GM23338 (cell line): ENCODE measurements at places on chromosomes 2 and 18.
A peak's percentile ranks its signal among the peaks of the same experiment; 100 is the strongest.

DNA sequence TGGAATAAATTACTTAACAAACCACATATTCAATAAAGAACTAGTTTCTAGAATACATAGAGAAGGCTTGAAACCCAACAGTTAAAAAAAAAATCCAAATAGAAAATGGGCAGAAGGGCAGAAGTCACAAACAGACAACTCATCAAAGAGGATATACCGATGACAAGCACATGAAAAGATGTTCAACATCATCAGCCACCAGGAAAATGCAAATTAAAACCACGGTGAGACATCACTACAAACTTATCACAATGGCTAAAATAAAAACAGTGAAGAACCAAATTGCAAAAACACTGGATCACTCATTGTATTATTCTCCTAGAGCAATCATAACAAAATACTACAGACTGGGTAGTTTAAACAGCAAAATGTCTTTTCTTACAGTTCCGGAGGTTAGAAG, 14.5 kb downstream of the SESTD1 start:
- DNase-seq: no peak

- DNase-seq: no peak
Observed at GRCh38 chr18:25077944-25078723, 273.8 kb downstream of the ZNF521 start.

DNA sequence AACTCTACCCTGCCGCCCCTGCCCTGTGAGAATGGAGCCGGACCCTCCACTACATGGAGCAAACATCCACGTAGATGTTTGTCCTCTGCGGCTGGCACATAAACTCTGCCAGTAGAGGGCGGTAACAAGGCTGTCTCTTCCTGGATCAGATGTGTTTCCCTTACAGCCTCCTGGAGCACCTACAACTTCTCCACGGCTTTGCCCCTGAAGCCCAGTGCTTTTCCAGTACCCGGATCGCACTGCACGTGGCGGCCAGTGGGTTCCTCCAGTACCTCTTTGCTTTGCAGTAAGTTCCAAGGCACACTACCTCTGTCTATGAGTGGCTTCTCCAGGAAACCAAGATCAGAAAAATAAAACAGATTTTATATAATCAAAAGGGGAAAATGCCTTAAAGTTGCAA, 651.3 kb downstream of the DCDC2C start:
- peak; percentile 83 for DNase-seq

GRCh38 chr2:241545523-241546473, 12.7 kb upstream of the BOK start:
- no peak for DNase-seq

DNA sequence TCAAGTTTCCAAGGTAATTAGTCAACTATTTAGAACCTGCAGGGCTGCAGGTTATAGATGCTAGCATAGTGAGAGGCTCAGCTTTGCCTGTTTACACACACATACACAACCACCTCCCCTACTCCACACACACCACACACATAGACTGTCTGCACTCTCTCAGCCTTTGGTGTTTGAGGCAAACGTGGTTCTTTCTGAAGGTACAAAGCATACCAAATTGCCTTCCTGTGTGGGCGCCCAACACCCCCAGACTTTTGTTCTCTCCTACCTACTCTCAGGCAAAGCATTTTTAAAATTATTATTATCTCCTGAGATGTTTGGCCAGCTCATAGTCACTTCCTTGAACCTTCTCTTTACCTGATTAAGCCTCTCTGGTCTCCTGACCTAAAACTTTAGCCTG, 44.9 kb downstream of the MYO3B start:
- no peak for DNase-seq

GRCh38 chr2:69026691-69027459, 13.9 kb downstream of the ANTXR1 start:
- DNase-seq: no peak

DNA sequence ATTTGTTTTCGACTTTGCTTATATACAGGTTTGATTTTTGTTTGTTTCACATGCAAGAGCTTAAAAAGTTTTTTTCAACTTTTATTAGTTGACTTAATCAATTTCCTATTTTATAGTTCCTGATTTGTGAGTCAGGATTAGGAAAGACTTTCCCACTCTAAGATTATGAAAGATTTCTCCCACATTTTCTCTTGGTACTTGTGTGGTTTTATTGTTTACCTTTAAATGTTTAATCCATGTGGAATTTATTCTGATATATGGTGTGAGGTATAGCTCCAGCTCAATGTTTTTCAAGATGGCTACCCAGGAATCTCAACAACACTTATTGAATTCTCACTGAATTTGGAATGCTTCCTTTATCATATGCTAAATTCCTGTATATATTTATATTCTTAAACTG, 117.8 kb upstream of the LGALSL start:
- no peak for DNase-seq

GRCh38 chr2:85803704-85804425, 50.1 kb downstream of the ATOH8 start:
- no peak for DNase-seq

- DNase-seq: no peak
Observed at GRCh38 chr2:102487761-102488462, 14.9 kb downstream of the SLC9A4 start.

DNA sequence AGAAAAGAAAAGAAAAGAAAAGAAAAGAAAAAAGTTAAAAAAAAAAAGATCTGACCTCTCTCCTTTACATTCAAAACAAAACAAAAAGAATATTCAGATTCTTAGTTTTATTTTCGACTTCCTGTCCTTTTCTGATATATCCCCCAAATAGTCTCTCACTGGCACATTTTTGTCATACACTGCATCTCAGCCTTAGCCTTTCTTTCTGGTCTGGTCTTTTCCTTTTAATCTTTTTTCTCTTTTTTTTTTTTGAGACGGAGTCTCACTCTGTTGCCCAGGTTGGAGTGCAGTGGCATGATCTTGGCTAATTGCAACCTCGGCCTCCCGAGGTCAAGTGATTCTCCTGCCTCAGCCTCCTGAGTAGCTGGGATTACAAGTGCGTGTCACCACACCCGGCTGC, 1.6 kb upstream of the RIOK3 start:
- no peak for DNase-seq

- DNase-seq: no peak
Observed at GRCh38 chr2:10208736-10209135, 86.2 kb downstream of the RRM2 start.

DNA sequence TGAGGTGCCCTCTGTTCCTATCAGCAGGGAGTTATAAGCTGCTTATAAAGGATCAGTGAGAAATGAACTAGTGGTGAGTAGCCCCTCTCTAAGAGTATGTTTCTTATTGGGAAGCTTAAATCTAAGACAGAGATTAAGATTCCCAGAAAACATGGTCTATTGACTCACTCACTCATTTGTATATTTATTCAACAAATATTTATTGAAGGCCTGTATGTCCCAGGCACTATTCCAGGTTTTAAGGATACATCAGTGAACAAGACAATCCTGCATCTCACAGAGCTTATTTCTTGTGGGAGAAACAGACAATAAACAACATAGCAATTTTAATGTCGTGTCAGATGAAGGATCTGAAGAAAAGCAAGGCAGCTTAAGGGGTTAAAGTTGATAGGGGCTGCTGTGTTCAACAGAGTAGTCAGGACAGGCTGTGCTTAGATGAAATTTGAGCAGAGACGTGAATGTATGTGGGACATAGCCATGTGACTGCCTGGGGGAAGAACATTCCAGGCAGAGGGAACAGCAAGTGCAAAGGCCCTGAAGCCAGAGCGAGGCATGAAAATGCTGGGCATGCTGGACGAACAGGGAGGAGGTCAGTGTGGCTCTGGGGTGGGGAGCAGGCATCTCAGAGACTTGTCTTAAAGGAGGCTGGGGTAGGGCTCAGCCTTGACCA, 14.8 kb upstream of the PSD4 start:
- no peak for DNase-seq

DNA sequence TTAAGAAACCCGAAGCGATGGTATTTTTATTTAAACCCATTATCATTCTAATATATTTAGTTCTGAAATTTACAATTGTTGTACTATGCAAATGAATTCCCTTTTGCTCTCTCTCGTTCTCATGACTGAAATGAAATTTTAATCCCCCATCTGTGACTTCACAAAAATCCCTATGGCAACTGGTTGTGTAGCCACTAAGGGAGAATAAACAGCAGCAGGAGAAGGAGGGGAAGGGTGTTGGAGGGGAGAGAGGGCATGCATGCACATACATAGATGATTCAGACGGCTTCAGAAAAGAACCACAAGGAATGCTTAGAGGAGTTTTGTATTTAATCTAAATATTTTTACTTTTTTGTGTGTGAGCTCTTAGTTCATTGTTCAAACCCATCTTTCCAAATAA, 36.8 kb downstream of the CPS1 start:
- peak; percentile 33 for DNase-seq

- peak; percentile 72 for DNase-seq
Observed at GRCh38 chr2:164479460-164479859, 141.8 kb downstream of the GRB14 start.

DNA sequence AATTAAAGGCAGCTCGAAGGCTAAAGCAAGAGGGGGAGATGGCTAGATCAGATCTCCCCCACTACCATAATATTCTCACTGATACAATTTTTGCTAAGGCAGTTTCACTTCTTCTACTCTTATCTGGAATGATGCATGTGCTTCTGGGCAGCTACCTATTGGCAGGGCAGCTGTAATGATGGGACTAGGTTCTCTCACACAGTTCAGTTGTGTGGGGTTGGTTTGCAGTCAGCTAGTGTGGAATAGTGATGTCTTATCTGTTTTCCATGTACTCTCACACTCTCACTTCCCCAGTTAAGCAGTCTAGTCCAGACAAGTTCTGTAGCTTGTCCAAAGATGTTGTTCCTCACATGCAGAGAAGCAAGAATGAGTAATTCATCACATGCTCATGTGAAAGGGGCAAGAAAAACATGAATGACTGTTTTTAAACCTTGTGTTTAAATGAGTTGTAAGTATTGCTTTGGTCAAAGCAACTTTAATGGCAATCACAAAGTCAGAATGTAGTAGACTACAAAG, 836.1 kb downstream of the CBLN2 start:
- no peak for DNase-seq

GRCh38 chr2:101135412-101136296, 15.5 kb downstream of the TBC1D8 start:
- DNase-seq: peak; percentile 72
